AG09319 (cell line): ENCODE measurements at places on chromosomes 1 and 21.

GRCh38 chr1:203165101-203165799 is 10.4 kb downstream of the MYBPH start:
- no peak for DNase-seq

DNA sequence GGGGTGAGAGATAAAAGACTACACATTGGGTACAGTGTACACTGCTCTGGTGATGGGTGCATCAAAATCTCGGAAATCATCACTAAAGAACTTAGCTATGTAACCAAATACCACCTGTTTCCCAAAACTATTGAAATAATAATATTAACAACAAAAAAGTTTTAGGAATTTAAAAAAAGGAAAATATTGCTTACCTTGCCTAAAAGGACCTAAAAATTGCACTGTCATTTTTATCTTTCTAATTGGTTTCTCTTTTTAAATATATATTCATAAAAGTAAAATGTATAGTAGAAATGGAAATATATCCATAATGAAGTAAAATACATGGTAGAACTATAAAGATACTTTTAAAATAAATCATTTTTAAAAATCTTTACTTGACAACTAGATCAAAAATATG is 719.3 kb upstream of the RGS18 start:
- no peak for DNase-seq

- DNase-seq = no peak
Observed at GRCh38 chr1:165841582-165842017, 14.2 kb downstream of the UCK2 start.

GRCh38 chr1:151134991-151135390 is 11.4 kb downstream of the SEMA6C start:
- DNase-seq = no peak

GRCh38 chr1:1313500-1314236 is 5.3 kb downstream of the PUSL1 start:
- no peak for DNase-seq

DNA sequence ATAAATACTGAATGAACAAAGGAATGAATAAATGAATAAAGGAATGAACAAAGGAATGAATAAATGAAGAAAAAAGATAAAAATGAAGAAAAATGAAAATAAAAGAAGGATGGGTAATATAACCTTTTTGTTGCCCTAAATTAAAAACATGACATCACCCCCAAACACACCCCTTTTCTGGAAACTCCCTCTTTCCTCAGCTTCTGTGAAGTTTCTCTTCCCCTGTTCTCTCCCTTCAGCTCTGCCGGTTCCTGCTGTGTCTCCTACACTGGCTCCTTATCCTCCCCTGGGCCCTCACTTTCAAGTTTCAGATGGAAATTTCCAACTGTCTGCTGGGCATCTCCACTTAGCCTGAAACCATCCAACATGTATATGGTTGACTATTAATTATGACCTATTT is 37.9 kb downstream of the RAB3B start:
- no peak for DNase-seq

DNA sequence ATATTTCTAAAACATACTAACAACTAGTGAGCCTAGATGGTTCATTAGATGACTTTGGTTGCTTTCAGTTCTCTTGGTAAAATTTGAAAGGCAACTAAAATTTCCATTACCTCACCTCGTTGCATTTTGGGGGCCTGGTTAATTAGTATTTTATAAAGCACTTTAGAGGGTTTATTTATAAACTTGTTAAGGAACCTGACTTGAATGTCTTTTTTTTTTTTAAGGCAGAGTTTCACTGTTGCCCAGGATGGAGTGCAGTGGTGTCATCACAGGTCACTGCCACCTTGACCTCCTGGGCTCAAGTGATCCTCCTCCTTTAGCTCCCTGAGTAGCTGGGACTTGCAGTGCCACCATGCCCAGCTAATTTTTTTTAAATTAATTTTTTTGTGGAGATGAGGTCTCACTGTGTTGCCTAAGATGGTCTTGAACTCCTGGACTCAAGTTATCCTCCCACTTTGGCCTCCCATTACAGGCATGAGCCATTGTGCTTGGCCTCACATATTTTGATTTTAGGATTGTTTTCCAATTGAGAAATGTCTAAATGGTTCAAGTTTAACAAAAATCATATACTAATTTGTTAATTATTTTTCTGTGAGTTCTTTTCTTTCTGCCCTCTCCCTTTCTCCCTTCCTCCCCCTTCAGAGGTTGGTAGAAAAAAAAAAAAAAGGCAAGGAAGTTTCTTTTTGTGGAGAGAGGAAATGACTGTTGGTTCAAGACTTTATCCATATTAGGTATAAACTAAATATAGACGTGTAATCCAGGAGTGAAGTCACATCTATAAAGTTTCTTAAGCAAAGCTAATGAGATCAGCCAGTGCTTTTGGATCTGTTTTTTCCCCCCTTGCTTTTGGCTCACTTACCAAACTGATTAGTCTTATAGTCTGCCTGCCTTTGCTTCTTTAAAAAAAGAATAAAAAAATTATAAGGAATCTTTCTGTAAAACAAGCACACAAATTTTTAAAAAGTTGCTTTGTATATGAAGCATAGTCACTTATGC is 24.7 kb downstream of the CLIC4 start:
- peak; percentile 84 for DNase-seq

DNA sequence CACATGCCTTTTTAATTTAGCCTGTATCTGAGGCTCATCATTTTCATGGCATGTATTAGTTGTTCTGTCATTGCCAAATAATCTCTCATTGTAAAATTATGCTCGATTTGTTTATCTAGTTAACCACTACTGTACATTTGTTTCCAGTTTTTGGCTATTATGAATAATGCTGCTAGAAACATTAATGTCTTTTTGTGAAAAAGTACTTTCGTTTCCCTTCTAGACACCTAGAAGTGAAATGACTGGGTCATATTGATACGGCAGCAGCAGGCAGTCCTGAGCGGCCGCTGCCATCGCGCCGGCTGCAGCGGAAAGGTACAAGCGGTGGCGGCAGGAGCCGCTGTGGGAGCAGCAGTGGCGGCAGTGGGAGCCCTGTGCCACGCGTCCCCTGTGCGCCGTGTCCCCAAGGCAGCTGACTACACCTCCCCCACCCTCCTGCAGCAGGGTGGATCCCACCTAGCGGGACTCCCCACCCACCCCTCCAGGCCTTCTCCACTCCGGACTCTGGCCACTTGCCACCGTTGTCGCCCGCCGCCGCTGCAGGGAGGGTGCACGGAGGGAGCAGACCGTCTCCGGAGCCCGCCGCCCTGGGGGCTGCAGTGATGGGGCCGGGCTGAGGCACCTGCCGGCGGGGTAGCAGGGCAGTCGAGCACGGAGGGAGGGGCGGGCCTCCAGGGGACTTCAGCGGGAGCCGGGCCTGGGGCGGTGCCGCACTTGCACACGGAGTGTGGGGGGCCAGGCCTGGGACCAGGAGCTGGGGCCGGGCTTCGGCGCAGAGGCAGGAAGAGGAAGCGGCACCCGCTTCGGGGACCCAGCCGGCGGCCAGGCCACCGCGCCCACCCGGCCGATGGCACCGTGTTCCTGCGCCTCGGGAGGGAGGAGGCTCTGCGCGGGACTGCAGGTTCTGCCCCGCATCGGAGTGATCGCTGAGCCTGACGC is 66.8 kb upstream of the RGS7 start:
- no peak for DNase-seq

- DNase-seq = no peak
Observed at GRCh38 chr1:64116537-64116936, 86.9 kb upstream of the UBE2U start.

DNA sequence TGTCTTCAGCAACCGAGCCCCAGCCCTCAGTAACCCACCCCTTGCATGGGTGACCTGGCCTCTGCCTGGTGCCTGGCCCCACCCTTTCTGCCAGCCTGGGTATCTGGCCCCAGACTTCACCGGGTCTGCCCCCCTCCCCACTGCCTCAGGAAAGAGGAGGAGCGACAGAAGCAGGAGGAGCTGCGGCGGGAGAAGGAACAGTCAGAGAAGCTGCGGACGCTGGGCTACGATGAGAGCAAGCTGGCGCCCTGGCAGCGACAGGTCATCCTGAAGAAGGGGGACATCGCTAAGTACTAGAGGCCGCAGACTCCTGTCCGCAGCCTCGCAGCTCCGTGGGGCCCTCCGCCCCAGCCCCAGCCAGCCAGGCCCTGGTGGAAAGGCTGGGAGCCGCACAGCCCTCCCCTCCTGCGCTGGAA is 6.1 kb downstream of the TNFRSF25 start:
- DNase-seq = no peak

DNA sequence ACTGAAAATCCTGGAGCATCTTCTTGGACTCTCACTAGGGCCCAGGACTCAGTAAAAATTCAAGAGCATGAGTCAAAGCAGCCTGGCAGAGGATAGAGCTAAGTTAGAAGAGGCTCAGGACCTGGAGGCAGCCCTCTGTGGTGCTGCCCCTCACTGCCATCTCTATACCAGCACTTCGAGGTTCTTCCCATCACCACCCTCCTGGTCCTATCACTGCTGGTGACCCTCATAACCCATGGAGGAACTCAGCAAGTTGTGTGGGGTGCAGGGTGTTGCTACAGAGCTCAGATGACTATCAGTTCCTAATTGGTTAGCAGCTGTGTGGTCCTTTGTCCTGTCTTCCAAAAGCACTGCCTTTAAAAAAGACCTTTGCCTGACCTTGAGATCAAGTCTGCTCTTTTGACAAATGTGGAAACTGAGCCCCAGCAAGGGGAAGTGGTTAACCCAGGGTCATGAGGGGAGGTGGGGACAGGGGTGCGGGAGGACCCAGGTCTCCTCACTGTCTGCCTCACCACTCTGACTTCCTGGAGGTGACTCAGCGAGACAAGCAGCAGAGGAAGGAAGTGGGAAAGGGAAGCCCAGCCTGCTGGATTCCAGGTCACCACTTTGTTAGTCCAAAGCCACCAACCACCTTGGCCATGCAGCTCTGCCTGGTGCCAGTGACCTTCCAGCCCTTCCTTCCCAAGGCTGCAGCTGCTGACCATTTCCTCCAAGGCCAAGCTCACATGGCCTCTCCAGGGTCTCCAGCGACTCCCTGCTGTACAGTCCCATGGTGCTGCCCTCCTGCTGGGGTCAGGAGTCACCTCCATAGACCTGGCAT is 199.4 kb upstream of the EDN2 start:
- no peak for DNase-seq

DNA sequence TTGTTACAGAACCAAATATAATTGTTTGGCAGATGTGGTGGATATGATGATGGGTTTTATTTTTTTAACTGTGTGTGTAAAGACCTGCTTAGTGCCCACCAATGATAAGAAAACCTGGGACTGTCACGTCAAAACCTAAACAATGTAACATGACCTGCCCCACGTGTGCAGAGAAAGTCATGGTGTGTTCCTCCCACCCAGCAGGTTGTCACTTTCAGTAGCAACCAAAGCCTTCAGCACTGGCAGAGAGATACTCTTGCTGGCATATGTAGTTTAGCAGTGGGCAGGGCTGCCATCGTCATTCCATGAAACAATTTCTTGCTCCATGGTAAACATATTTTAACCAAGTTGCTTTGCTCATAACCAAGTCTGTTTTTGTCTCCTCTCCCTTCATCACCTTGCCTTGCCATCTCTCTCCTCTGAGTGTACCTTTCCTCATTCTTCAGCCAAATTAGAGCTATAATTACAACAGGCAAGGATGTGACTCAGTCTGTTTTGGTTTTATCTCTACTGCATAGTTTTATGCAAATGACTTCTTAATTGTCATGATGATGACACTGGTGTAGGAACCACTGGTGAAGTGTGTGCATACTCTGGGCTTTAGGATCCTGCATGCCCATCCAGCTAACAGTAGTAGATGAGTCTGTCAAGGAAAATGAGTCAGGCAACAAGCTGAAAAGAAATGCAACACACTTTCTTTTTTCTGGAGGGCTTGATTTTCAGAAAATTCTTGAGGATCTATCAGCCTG is 150.3 kb downstream of the EDEM3 start:
- DNase-seq = no peak

DNA sequence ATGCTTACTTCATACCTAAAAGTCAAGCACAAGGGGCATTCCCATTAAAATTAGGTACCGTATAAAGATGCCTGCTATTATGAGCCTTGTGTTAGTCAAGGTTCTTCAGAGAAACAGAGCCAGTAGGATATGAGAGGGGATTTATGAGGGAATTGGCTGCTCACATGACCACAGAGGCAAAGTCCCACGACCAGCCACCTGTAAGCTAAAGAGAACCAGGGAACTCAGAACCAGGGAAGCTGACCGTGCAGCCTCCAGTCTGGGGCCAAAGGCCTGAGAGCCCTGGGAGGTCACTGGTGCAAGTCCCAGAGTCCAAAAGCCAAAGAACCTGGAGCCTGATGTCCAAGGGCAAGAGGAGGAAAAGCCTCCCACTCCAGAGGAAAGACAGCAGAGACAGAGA is 20.0 kb downstream of the PIGM start:
- DNase-seq = no peak

- no peak for DNase-seq
Observed at GRCh38 chr1:221157026-221157761, 278.0 kb downstream of the HLX start.

GRCh38 chr1:60008500-60008899 is 65.1 kb downstream of the C1orf87 start:
- DNase-seq = no peak
